ENCODE measurements at places on chromosomes 1 and 21.

DNA sequence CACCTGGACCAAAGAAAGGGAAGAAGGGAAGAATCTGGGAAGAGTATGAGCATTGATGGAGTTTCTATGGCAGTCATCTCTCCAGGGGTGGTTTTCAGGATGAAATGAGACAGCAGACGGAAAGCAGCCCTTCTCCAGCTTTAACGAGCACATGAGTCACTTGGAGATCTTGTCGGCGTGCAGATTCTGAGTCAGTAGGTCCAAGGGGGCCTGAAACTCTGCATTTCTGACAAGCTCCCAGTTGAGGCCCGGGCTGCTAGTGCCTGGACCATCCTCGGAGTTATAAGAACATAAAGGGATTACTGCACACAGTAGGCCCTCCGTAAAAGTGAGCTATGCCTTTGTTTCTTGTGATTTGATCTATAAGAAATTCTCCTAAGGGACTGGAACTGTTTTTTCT lies 17.6 kb downstream of the HSPG2 start:
- DNase-seq = no peak

GRCh38 chr1:23751050-23751814 lies 8.0 kb downstream of the ELOA start:
- peak; percentile 27 for DNase-seq

GRCh38 chr21:28336314-28336713 lies 656.4 kb downstream of the LTN1 start:
- DNase-seq = no peak

GRCh38 chr1:73800376-73800775 lies 397.6 kb downstream of the LRRIQ3 start:
- DNase-seq = no peak

DNA sequence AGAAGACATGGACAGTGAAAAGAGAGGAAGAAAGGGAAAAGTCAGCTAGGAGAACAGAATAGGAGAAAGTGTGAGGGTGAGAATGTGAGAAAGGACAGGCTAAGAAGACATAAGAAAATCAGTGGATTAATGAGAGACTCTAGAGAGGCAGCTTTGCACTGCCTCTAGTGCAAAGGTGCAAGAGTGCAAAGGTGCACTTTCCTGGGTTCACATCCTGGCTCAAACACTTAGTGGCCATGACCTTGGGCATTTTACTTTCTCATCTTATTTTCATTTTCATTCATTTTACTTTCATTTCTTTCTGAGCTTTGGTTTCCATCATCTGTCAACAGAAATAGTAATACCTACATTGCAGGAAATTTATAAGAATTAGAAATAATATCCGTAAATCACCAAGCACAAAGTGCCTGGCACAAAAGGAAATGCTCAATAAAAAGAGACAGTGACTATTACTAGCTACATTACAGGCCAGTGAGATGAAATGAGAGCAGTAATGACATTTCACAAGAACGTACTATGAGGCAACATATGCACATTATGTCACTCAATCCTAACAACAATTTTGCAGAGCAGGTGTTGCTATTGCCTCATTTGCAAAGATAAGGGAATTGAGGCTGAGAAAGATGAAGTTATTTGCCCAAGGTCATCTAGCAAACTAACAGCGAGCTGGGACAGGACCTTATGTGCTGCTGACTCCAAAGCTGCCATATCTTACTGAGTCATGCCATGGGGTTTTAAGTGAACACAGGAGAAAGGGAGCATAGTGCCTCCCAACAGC lies 107.0 kb upstream of the TLR5 start:
- DNase-seq = no peak

Measured in progenitor cell of endocrine pancreas (in vitro differentiated cells).